Mucosa of descending colon (tissue), 3 donors: ENCODE measurements at places on chromosomes 11 and 22. TPM values are rescaled to one million over a fixed set of nuclear protein-coding genes. Genes with fewer than 3 reads are reported as not detected.

GRCh38 chr11:72411623-72412419, 22.5 kb downstream of the CLPB start:
- no peak for DNase-seq

GRCh38 chr22:44159221-44159620, 21.5 kb upstream of the PARVG start:
- no peak for DNase-seq

DNA sequence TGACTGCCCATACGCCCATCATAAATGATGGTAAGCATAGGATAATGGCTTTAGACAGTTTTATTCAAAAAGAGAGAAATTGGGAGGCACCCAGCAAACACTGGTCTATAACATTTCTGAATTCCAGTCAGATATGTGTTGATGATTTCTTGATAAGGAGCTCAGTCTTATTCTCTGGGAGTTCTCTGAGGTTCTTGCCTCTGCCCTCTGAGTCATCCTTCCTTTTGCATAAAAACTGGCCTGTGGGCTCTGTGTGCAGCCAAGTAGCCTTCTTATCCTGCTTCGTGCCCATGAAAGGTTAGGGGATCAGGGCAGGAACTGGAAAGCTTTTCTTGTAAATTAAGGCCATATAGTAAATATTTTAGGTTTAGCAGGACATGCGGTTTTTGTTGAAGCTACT, 48.9 kb downstream of the FAR1 start:
- no peak for DNase-seq

GRCh38 chr22:19876941-19877625, 22.4 kb upstream of the GNB1L start:
- peak; percentile 40 for DNase-seq

The CBLIF gene
- not detected for total RNA-seq
